CD4-positive, alpha-beta T cell treated with Interleukin-15 for 1 hour (primary cell): ENCODE measurements at places on chromosomes 11 and 22.

- no peak for DNase-seq
These were observed 669 bp downstream of the RPL27A start for GRCh38 chr11:8683115-8683807.

- DNase-seq: no peak
These were observed 3.3 kb downstream of the SEC14L2 start for GRCh38 chr22:30400159-30400558.

DNA sequence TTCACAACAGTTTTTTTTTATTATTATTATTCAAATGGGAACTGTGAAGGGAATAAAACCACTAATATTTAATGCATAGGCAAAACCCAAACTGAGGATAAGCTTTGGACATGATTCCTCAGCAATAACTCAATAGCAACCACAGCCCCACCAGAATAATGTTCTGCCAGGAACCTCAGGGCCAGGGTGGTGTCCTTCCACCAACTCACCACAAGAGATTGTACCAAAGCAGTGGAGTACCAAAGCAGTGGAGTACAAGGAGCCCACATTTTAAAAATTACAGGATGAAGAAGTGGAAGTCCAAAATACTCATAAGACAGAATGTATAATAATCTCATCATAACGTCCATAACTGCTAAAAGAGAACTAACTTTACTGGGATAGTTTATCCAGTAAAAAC is 32.5 kb upstream of the FZD4 start:
- DNase-seq: no peak

- no peak for DNase-seq
These were observed 33.3 kb downstream of the DENND5A start for GRCh38 chr11:9231848-9232177.

- no peak for DNase-seq
These were observed 27.4 kb upstream of the IPO7 start for GRCh38 chr11:9357041-9357440.

DNA sequence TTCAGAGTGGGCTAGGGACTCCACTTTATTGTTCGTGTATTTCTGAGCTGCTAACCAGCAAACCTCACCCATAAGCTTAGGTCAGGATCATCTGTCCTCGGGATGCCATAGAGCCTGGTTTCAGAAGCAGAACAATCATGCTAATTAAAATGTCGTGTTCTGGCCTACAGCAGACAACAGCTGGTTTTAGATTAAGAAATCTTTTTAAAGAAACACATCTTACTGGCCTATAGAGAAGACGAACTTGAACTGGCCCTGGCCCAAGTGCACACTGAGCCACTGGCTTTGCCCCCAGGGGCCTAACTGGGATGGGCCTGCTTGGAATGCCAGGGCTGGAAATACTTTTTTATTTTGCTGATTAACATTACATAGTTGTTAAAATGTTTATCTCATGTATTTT is 63.2 kb downstream of the ALX4 start:
- DNase-seq: no peak

GRCh38 chr11:127472505-127472904 is 471.9 kb upstream of the KIRREL3 start:
- no peak for DNase-seq

DNA sequence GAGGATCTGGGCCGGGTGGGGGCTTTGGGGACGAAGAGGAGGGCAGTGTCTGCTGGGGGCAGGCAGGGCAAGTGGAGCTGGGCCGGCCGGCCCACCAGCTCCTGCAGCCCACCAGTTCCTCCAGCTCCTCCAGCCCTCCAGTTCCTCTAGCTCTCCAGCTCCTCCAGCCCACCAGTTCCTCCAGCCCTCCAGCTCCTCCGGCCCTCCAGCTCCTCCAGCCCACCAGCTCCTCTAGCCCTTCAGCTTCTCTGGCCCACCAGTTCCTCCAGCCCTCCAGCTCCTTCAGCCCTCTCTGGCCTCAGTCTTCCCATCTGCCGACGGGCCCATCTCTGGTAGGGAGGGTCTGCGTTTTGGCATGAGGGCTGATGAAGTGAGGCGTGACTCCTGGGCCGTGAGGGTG is 9.2 kb upstream of the CCDC188 start:
- DNase-seq: no peak

GRCh38 chr22:47042861-47043496 is 280.5 kb downstream of the TBC1D22A start:
- DNase-seq: no peak

DNA sequence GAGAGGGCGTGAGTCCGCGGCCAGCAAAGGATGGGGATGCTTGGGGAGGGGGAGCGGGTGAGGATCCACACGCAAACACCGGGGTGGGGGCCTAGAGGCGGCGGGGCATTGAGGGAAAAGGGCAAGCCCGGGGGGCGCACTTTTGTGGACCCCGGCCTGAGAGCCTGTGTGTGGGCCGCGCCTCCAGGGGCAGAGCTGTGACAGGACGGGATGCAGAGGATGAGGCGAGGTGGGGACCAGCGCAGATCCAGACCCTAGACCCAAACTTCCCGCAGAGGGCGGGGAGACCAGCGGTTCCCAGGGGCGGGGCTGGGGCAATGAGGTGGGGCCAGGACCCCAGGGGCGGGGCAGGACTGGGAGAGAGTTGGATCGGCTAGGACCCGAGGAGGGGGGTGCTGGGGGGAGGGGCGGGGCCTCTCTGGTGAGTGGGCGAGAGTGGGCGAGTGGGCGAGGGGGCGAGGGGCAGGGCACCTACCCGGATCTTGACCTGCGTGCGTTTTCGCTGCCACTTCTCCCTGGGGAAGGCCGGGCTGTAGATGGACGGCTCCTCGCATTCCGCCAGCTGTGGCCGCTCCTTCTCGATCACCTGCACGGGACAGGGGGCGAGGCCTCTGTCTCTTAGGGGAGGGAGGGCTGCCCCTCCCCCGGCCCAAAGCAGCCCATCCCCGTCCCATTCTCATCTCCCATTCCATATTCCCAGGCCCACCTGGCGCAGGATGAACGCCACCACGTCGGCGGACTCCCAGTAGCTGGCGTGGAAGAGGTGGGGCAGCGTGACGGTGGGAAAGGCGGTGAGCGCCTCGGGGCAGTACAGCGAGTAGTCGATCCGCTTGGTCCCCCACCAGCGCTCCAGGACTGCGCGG is 10.6 kb downstream of the PITPNM1 start:
- DNase-seq: no peak

DNA sequence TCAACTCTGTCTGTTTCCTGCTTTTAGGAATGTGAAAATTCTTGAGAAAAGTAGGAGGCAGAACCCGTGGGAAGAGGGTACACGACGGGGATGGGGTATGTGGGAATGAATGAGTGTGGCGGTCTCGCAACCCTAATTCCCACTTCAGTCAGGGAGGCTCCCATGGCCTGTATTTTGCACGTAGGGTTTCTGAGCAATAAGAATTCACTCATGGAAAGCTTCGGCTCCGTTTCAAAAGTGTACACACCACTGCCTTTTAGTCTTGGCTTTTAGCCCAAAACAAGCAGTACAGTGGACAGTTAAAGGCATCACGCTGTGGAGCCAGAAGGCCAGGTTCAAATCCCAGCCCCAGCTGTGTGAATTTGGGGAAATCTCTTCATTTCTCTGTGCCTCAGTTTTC is 116.7 kb downstream of the MN1 start:
- DNase-seq: no peak

DNA sequence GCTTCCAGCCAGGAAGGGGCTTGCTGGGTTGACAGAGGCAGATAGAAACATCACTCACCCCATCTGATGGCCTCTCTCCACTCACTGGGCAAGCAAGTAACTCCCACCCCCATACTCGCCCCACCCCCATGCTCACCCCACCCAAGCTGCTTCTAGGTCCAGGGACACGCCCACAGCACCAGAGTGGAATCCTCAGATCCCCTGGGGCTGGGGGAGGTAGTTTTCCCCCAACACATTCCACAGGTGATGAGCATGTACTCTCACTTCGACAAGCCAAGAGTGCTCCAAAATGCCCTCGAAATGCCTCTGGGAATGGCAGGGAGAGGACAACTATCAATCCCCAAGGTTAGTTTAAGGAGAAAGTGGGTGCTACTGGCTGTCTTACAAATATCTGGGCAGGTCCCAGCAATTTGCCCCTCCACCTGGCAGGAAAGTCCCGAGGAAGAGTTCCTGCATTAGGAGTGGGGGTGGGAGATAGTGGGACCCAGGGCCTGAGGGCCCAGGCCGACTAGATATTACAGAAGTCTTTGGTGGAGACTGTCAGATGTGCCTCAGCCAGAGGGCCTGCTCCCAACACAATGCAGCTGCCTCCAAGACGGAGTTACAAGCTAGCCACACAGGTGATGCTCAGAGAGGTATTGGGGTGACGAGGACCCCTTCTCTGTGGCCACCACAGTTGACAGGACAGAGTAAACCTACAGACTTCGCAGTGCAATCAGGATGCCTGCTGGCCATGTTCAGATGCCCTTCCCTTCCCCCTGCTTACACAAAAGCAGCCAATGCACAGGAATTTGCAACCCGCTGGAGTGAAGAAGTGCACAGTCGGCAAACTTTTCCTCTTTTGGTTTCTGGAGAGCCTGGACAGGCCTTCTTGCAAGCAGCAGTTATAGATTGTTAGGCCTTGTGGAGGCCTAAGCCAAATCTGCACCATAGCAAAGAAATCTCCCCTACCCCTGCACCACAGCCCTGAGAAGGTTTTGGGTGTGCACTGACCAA is 2.9 kb upstream of the LMO1 start:
- DNase-seq: no peak
